Urothelium cell line (cell line): ENCODE measurements at places on chromosomes 2 and 18.
A peak's percentile ranks its signal among the peaks of the same experiment; 100 is the strongest.

DNA sequence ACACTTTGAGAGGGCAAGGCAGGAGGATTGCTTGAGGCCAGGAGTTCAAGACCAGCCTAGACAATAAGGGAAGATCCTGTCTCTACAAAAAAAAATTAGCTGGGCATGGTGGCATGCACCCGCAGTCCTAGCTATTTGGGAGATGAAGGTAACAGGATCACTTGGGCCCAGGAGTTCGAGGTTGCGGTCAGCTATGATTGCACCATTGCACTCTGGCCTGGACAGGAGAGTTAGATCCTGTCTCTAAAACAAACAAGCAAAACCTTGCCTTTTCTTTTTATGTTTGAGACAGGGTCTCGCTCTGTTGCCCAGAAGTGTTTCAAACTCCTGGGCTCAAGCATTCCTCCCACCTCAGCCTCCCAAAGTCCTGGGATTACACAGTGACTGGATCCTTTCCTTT is 14.5 kb upstream of the THADA start:
- no peak for DNase-seq

DNA sequence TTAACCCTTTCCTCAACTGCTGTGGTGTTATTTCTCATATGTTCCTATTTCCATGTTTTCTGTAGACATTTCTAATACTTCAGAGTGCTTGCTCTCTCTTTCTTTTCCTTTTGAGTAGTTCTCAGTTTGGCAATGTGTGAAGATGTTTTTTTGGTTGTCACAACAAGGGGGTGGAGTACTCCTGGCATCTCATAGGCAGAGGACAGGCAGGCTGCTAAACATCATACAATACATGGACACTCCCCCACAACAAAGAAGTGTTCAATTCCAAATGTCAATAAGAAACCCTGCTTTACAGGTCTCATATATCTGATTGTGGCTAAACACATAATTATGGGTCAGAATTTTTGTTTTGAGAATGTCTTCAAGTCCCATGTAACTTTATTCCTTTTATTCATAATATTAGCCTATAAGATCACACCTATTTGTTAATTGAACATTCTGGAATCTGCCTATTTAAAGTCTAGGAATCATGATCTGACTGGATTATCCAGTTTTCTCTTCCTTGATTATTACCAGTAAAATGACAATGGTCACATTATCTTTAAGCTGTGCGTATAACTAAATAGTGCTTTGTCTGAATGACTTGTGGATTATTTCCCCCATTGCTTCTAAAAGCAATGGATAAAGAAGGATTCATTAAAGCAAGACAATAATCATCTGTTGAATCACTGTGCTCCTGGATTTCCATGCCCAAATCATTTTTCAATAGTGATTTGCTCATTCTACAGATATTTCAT is 46.8 kb upstream of the ITPRID2 start:
- DNase-seq: no peak

DNA sequence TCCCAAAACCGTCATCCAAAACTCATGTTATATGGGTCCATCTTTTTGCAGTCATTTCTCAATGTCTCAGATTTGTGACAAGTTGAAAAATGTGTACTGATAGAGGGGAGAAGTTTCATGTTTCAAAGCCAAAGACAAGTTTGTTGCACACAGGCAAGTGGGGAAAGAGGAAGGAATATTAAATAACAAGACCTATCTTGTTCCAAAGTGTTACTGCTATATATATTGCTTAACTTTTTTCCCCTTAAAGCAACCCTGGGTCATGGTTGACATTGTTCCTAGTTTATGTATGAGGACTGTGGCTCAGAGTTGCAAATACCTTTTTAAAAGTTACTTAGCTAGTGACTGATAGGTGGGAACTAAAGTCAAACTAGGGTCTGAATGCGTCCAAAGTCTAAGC is 1.7 kb downstream of the ITGA4 start:
- no peak for DNase-seq

DNA sequence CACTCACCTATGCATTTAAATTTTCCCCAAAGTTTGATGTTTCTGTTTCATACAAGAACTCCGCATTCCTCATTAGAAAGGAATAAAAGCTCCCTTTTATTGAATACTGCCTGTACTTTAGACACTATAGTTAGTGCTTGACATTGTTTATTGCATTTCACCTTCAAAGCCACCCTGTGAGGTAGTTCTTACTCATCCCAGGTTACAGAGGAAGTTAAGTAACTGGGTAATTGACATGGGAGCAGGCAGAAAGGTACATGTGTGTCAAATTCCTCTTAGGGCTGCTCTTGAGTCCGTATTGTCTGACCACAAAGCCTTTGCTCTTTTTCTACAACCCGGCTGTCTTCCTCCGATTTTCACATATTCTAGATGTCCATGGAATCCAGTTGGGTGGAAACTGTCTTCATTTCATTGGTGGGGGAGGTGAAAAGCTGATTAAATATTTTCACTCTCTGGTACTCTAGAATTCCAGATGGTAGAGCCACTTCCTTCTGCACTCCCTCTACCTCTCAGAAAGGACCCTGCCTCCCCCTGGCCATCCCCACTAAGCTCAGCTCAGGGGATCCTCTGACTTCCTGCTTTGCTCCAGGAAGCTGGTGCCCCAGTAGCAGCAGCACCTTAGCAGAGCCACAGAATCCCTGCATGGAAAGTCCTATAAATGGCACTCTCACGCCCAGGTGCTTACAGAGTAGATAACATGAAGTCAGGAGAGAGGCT is 319.2 kb downstream of the LRATD1 start:
- DNase-seq: no peak

DNA sequence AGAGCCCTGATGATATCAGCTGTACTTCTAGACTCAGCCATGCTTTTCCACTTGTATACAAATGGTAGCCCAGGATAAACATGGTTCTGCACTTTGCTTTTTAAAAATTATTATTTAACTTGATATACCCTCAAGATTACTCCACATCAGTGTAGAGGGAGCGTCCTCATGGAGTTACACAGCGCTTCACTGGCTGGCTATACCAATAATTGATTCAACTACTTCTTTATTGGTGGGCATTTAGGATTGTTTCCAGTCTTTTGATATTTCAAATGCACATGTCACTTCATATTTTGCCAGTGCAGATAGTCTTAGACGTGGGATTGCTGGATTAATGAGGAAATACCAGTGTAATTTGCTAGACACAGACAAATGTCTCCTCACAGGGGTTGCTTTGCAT is 10.8 kb upstream of the NEDD4L start:
- no peak for DNase-seq

- DNase-seq: no peak
Observed at GRCh38 chr2:32738939-32739338, 111.1 kb downstream of the TTC27 start.

- no peak for DNase-seq
Observed at GRCh38 chr18:11541179-11541578, 68.2 kb upstream of the SLC35G4 start.

GRCh38 chr2:71511776-71512175 is 58.4 kb downstream of the DYSF start:
- DNase-seq: no peak

DNA sequence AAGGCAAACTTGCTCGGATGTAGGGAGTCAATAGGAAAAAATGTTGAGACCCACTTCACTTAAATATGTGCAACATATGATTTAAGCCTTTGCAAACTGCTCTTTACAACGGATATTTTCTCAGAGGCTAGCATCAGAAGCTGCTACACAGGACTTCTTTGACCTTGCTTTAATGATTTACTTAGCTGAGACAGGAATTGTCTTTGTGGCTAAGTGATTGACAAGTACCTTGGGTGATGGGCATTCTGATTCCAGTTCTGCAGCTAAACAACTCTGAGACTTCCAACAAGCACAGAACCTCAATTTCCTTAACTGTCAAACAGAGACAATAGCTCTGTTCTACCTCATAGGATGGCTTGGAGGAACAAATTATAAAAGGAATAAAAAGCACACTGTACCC is 150.2 kb downstream of the NCKAP5 start:
- DNase-seq: no peak

DNA sequence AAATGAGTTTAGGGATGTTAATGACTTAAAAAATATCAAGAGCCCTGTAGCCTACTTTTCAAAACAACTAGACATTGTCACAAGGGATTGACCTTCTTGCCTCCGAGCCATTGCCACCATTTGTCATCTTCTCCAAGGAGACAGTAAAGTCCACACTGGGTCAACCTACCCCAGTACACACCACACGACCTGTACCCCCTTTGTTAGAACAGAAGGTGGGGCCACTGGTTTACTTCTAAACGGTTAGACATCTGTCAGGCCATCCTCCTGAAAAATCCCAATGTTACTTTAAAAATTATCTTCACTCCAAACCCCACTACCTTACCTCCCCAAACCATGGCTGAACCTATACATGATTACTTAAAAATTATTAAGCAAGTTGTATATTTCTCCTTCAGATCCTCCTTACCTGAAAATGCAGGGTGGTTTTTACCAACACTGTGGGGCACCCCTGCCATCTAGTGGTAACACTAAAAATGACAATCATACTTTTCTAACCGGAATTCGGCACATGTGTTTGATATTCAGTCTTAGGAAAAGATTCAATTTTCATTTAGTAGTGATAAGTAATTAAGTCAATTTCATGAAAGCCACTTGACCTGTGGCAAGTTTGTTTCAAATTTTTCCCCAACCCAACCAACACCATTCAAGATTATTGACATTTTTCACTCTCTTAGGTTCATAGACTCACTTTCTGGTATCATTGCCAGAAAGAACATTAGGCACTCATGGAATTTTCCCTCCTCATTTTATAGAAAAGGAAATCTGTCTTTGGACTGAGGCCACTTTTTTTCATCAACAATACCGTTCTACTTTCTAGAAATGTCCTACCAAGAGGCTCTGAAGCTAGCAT is 265.3 kb upstream of the PKDCC start:
- DNase-seq: peak; percentile 53

DNA sequence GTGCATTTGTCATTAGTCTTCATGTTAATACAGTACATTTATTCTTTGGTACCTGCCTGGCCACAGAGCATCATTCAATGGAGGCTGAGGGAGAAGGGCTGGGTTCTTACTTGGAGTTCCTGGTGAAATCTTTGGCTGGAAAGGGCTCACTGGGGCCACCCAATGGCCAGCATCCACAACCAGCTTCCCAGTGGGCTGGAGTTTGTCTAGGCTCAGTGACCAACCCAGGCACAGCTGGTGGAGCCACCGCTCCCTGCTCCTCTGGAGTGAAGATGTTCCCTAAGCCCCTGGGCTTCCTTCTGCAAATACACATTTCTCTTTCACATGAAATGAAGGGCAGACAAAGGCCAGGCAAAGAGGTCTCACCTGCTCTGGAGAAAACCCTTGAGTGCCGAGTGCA is 34.4 kb downstream of the EHD3 start:
- no peak for DNase-seq

- DNase-seq: no peak
Observed at GRCh38 chr2:30022444-30023071, 101.2 kb upstream of the ALK start.

DNA sequence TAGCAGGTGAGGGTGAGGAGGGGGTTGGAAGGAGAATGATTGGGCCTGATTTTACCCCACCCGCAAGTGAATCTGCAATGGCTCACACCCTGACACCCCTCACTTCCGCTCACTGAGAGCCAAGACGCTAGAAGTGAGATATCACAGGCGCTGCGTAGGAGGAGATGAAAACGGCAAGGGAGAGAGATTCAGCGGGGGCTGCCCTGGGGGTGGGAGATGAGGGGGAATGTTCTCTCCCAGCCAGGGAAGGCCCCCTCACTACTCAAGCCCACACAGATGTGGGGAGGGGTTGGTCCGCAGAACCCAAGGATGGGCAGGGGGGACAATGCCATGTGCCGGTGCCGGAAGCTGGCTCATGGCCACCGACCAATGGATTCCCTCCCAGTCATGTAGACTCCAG is 32.9 kb downstream of the LOXHD1 start:
- DNase-seq: no peak

- DNase-seq: peak; percentile 57
Observed at GRCh38 chr2:151238527-151239487, 22.9 kb downstream of the RBM43 start.

GRCh38 chr18:80022613-80023012 is 11.6 kb upstream of the RBFA start:
- no peak for DNase-seq

GRCh38 chr2:33365264-33365970 is 111.0 kb upstream of the RASGRP3 start:
- no peak for DNase-seq

GRCh38 chr2:20565623-20566236 is 85.2 kb downstream of the HS1BP3 start:
- DNase-seq: no peak

DNA sequence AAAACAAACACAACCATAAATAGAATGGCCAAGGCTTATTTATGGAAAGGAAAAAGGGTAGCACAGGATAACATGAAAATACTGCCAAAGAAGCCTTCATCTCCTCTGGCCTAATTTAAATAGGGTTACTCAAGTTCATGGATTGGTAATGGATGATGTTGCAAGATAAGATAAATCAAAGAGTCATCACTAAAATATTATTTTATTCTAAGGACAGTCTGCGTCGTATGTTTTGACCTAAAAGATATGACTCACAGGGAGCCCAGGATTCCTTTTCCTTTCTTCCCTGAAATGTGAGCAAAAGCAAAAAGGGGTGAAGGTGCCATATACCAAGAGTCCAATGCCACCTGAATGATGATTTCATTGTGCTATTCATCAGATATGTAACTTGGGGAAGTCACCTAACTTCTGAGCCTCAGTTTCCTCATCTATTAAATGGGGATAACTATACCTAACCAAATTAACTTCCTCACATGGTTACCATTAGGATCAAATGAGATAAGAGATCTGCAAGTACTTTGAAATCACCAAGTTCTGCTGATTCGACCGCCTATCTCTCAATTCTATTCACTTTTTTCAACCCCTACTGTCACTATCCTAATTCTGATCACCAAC is 137.7 kb downstream of the THADA start:
- DNase-seq: no peak

DNA sequence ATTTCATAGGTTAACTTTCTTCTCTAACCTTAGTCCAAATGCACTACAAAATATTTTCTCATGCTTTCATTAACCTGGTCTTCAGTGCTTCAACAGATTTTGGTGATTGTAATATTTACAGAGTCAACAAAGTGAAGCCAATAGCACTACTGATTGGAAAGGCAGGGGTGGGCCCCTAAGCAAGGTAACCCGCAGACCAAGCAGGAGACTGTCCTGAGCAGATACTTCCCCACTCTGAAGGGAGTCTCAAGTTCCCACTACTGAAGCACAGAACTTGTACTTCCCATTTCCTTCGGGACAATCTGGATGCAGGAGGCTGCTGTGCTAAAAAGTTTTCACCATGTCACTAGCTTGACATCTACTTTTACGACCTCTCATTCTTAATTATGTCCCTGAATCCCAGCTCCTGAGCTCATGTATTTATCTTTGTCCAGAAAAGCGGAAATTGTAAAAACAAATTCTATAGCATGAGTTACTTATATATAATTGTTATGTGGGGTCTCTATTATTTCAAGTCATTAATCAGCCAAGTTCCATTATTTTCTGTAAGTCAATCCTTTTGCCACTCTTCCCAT is 311.6 kb upstream of the REV1 start:
- DNase-seq: no peak
